ENCODE measurements at places on chromosomes 2 and 18.

DNA sequence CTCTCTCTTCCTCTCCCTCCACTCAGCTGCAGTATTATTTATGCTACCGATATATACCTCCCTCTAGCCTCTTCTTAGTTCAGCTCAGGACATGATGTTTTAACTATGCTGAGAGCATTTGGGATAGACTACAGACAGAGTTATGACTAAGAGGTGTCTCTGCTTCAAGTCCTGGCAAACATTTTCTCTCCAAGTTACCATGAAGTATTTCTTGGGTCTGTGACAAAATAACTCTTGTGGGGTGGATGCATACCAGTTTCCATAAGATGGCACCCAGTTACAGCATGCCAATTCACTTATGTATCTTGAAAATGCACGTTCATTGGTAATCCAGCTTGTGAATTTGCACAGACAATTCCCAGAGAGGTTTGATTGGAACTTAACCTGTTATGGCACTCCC, 737.6 kb downstream of the SLC4A3 start:
- peak; percentile 52 for DNase-seq

GRCh38 chr2:232890896-232891601, 21.0 kb downstream of the SNORC start:
- peak; percentile 21 for DNase-seq

DNA sequence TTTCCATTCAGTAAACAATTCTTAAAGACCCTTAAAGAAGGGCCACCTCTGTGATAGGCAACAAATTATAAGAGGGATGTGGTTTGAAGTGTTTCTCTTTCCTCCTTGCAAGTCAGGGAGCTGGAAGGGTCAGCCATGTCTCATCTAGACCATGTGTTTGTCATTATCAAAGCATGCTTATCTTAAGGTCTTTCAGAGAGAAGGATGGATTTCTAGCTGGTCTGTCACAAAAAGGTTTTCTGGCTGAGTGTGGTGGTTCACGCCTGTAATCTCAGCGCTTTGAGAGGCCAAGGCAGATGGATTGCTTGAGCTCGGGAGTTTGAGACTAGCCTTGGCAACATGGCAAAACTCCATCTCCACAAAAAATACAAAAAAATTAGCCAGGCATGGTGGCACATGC, 59.2 kb upstream of the PEX13 start:
- peak; percentile 63 for DNase-seq

- DNase-seq: peak; percentile 62
These were observed 2.9 kb upstream of the EN1 start for GRCh38 chr2:118850168-118850900.

DNA sequence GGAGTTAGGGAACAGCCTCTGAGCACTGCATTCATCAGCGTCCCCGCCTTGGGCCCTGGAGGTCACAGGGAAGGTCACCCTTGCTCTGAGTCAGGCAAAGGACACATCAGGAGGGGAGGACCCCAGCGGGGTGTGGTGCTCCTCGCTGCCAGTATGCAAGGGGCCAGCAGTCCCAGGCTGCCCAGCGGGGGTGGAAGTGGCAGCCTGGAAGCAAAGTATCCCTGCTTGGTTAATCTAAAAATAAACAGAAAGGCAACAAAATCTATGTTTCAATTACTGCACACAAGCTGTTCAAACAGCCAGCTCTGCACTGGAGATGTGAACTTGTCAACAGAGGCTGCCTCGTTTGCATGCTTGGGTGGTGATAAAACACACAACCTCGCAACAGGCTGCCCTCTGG, 164.1 kb downstream of the KLHL29 start:
- DNase-seq: no peak

GRCh38 chr18:4986066-4986465, 211.0 kb downstream of the AKAIN1 start:
- no peak for DNase-seq

- peak; percentile 99 for DNase-seq
These were observed 182.0 kb upstream of the TRIB2 start for GRCh38 chr2:12534646-12535263.

GRCh38 chr2:118815314-118815713, 32.1 kb downstream of the EN1 start:
- DNase-seq: no peak

DNA sequence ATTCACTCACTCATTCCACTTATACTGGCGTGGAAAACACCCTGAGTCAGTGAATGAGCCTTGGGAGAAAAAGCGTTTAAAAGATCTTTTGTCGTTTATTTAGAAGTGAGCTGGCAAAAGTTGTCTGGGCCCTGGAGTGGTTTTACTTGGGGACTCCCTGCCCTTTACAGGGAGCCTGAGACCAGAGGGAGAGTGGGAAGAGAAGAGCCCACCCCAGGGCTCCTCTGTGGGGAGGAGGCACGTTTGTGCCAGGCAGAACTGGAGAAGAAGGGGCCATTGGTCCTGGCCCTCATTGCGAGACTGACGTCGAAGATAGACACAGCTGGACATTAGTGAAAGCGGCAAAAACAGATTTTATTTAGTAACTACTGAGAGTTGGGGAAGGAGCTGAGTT, 25.7 kb downstream of the DCDC2C start:
- DNase-seq: no peak

DNA sequence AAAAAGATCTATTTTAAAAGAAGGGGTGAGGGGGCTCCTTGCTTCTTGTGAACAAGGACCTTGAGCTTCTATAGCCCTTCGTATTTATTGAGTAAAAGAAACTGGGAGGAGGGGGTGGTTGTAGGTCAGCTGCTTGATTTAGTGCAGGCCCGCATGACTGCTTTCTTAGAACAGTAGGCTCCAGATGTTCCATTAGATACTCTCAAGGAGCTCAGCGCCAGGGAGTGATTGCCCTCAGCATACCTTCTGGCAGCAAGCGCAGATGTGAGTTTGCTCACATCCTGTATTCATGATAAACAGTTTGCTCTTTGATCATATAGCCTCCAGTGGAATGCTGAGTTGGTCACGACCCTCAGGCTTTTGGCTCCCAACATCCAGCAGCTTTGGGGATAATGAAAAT, 108.9 kb upstream of the XPO1 start:
- DNase-seq: no peak

- peak; percentile 20 for DNase-seq
These were observed 435.6 kb upstream of the GYPC start for GRCh38 chr2:126220331-126220730.

DNA sequence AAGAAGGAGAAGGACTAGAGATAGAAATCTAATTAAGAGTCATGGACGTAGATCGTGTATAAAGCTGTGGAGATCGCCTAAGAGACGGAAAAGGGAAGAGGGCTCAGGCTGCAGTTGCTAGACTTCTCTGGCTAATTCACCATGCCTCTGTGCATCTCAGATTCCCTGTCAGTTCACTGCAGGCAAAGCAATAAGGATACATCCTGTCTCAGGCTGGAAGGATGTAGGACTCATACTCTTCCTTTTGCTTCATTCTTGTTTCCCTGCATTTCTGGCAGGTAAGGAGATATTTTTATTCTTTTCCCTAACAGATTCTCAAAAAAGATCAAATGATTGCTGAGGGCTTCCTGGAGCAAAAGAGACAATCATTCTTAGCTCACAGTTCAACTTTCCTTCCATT, 112.5 kb downstream of the AP1S3 start:
- no peak for DNase-seq

- no peak for DNase-seq
These were observed 46.3 kb upstream of the RAB12 start for GRCh38 chr18:8562919-8563318.

GRCh38 chr2:24972315-24972961, 683 bp upstream of the DNAJC27 start:
- peak; percentile 21 for DNase-seq

GRCh38 chr2:235445116-235445515, 48.7 kb upstream of the AGAP1 start:
- no peak for DNase-seq

DNA sequence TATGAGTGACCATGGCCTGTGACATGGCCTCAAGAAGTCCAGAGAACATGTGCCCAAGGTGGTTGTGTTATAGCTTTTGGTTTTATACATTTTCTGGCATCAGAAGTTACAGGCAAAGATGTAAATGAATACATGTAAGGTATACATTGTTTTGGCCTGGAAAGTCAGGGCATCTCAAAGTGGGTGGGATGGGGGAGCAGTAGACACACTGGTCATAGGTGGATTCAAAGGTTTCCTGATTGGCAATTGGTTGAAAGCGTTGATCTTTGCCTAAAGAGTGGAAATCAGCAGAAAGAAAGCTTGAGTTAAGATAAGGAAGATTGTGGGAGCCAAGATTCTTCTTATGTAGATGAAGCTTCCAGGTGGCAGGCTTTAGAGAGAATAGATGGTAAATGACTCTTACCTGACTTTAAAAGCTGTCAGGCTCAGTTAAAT, 62.1 kb upstream of the DYNAP start:
- DNase-seq: no peak

DNA sequence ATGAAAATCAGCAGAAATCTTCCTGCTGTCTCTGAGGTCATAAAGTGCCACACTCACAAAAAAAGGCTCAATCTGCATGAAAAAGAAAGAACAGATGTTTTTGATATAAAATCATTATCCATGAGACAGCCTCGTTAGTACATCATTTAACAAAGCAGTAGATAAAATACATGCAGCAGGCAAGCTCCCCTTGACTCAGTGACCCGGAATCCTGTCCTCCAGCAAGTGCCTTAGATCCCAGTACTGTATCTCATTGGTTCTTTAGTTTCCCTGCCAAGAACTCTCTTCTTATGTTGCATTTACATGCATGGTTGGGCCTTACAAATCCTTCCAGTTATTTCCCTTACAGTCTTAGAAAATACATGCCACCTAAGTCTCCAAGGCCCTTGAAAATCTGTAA, 148.9 kb upstream of the CCDC195 start:
- DNase-seq: peak; percentile 39

DNA sequence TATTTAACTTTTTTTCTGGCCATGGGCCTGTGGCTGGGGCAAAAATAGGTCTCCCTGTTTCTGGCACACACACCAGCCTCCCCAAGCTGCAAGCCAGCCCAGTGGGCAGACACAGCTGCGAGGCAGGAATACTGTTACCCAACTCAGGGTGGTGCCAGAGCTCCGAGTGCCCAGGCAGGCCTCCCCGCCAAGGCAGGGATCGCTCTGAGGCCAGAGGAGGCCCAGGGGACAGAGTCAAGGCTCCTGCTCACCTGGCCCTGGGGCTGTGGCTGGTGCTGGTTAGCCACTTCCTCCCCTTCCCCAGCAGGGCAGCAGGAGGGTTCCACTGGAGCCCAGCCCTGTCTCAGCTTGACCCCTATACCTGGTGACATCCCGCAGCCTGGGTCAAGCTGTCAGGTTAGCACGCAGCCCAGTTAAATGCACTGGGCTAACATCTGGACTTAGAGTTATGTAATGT, 67.1 kb upstream of the EPAS1 start:
- no peak for DNase-seq

- DNase-seq: no peak
These were observed 371.1 kb downstream of the TXNL1 start for GRCh38 chr18:56267334-56267733.

GRCh38 chr2:109287838-109288237, 158.8 kb downstream of the SH3RF3 start:
- no peak for DNase-seq

GRCh38 chr2:158777077-158777476, 18.0 kb upstream of the DAPL1 start:
- no peak for DNase-seq

DNA sequence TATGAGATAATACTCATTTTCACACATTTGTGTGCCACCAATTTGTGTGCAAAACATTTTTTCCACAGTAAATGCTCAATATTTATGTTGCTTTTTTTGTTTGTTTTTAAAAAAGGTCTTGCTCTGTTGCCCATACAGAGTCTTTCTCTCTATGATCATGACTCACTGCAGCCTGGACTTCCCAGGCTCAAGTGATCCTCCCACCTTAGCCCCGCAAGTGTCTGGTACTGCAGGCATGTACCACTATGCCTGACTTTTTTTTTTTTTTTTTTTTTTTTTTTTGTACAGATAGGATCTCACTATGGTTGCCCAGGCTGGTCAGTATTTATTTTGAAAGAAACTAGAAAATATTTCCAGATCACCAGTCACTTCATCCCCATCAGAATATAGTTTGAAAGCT, 297.8 kb upstream of the GYPC start:
- DNase-seq: no peak

- DNase-seq: peak; percentile 91
These were observed 96.8 kb upstream of the TRIB2 start for GRCh38 chr2:12619975-12620374.

- DNase-seq: no peak
These were observed 192.4 kb upstream of the ERBB4 start for GRCh38 chr2:212730994-212731393.

DNA sequence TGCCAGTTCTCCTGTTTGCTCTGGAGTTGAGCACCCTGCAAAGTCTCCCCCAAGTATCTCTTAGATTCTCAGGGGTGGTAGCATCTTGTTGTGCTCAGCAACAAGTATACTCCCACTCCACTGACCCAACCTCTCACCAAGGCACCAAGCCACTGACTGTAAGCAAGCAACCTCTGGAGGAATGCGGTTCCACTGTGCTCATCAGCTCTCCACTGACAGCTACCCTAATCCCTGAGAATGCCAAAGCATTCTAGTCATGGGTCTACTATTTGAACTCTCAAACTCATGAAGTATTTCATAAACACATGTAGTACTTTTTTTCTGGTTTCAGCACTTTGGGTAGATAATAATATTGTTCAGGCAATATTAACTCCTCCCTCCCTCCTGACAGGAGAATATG, 170.0 kb downstream of the EPHA4 start:
- peak; percentile 57 for DNase-seq

DNA sequence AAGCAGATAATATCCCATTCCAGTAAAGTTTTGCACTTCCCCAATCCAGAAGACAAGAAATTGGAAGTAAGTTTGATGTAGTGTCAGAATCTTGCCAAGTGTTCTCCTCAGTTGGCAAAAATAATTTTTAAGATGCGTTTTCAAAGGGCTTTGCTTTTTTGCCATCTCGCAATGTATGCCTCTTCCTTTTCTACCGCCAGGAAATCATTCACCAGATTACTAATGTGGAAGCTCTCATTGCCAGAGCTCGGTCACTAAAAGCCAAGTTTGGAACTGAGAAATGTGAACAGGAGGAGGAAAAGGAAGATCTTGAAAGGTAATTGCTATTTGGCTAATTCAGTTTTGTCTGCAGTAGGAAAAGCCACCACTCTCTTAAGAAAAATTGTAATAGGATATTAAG, 110.7 kb downstream of the RAB3GAP1 start:
- no peak for DNase-seq

- DNase-seq: no peak
These were observed 9.9 kb downstream of the IER3IP1 start for GRCh38 chr18:47166294-47166693.

- DNase-seq: peak; percentile 26
These were observed 1.5 kb upstream of the WNT10A start for GRCh38 chr2:218878926-218879761.

- DNase-seq: no peak
These were observed 155.3 kb downstream of the ANTXR1 start for GRCh38 chr2:69168144-69168813.

- DNase-seq: peak; percentile 92
These were observed 498.6 kb downstream of the TXNL1 start for GRCh38 chr18:56139792-56140254.

DNA sequence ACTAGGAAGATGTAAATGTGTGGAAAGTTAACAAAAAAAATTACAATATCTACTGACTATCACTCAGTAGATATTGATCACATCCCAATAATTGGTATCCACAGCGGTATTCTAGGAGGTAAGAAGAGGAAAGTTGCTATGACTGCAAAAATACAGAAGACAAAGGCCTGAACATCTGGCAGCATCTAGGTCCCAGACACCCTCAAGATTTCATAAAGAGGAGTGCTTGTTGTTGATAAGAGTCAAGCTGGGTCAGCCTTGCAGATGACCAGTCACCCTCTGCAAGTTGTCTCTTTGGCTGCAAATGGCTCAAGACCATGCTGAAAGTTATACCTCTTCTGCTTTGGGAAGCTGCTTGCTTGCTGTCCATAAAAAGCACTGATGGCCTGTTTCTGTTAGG, 228.4 kb upstream of the FBXO11 start:
- no peak for DNase-seq
